ENCODE measurements at places on chromosomes 16 and 17. TPM values are rescaled to one million over a fixed set of nuclear protein-coding genes. Genes with fewer than 3 reads are reported as not detected.

Gene NDRG4
- total RNA-seq: 4.1 TPM

- no peak for DNase-seq
These were observed 3.2 kb downstream of the DEXI start for GRCh38 chr16:10938796-10939648.

GRCh38 chr17:80471922-80472321 lies 4.5 kb downstream of the NPTX1 start:
- no peak for DNase-seq

- DNase-seq: no peak
These were observed 32.8 kb downstream of the DHX38 start for GRCh38 chr16:72126429-72126765.

DNA sequence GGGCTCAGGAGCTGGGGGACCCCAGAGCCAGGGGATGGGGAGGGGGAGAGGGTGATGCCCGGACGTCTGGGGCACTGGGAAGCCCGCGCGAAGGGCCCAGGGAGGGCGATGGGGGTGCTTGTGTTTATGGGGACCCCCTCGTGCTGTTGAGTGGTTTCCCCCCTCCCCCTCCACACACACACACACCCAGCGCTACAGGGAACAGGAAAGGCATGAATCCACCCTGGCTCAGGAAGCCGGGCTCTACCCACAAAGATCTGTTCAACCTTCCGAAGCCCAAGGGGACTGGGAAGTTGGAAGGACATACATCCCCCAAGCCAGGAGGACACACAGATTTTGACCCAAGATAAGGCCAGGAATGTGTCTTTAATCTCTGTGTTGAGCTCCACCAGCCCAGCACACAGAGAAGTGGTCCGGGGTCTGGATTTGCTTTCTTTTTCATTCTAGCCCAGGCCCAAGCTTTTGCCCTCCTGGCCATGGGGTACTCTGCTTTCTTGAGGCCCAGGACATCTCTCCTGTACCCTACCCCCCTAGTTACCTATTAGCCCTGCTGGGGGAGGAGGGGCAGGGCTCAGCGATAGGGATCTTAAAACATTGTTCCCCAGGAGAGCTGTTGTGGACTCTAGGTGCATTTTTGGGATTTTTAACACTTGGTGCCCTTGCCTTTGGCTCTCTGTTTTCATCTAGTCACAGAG lies 1.2 kb downstream of the UBALD2 start:
- DNase-seq: no peak

GRCh38 chr17:19579867-19580565 lies 46.4 kb downstream of the SLC47A1 start:
- DNase-seq: peak; percentile 30

DNA sequence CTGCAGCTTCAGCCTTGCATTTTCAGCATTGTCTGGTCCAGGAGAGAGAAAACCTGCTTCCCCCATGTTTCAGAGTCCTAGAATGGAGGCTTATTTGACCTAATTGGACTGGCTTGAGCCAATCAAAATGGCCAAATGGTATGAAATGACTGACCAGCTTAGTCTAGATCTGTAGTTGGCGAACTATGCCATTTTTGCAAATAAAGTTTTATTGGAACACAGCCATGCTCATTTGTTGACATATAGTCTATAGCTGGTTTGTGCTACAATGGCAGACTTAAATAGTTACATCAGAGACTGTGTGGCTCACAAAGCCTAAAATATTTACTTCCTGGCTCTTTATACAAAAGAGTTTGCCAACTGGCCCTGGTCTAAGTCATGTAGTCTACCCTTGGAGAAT lies 180.8 kb downstream of the HS3ST3B1 start:
- DNase-seq: no peak

DNA sequence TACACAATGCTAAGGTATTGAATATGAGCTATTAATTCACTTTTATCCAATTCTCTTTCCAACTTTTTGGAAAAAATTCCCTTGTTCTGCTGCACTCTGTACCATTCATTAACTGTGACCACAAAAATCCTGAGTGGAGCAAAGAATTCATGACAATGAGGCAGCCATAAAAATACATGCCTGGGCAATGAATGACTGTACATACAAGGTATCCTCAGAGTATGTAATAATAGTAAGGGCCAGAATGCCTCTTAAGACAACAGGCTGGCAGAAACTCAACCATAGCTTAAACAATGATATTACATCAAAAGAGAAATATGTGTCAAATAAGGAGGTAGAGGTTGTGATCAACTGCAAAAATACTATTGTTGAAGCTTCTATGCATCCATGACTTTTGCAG lies 74.7 kb upstream of the CA10 start:
- DNase-seq: no peak

Gene GPR142
- total RNA-seq: not detected

DNA sequence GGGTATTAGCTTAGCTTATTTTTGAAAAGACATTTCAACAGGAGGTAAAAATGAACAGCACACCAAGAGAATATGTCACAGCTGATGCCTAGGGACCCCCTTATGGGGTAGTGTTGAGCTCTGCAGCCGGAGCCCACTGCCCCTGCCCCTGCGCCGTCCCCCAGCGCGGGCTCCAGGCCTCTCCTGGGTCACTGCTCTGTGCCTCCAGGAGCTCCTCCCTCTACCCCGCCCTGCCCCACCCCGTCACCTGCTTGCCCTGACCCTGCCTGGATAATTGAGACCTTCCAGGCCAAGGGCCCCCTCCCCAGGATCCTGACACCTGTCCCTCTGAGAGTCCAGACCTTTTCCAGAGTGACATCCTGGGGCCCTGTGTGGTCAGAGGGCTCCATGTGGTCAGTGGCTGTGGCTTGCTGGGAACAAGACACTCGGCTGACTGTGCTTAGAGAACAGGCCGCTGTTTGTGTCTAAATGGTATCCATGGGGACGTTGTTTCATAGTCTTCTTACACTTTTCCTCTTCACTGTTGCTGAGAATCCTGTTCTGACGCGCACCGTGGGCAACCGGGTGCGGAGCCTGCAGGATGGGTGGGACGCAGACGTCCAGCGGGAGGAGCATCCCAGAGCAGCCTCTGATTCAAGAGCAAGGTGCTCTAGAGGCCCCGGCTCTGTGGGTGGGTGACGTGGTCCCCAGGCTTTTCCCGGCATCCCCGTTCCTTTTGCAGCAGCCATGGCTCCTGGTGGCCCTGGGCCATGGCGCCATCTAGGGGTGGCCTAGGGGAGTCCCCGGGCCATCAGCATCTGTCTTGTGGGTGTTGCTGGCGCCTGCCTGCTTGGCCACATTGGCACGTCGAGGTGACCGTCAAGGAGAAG lies 20.0 kb upstream of the WFIKKN1 start:
- DNase-seq: peak; percentile 56

Gene ACE
- total RNA-seq: 18.2 TPM

DNA sequence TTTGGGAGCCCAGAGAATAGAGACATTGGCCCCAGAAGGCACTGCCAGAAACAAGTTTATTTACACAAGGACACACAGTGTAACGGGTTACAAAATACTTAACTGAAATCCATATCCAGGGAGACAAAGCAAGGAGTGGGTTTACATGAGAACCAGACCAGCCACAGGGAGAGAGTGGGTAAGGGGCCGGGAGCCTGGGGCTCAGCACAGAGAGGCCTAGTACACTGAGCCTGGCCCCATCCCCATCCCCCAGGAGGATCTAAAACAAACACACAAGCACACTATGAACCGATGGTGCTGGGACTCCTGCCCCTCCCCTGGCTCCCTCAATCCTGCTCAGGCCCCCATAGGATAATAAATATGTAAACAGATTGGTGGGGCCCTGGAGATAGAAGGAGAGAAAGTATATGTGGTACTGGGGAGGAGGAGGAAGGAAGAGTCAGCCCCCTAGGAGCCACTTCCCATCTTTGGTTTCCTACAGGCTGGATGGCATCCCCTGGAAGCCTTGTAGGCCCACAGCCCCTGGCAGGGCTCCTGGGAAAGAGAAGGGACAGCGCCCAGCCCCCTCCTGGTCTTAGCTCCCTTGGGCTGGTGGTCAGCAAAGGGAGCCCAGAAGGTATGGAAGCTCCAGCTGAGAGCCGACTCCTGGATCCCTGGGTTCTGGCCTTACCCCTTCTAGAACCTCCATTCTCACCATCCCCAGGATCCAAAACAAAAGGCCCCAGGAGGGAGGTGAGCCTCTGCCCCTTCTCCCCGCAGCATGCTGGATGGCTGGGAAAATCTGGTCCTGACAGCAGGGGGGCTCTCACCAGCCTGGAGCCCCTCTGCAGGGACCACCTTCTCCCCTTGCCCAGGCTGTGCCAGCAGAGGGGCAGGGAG lies 6.4 kb downstream of the G6PC3 start:
- no peak for DNase-seq

DNA sequence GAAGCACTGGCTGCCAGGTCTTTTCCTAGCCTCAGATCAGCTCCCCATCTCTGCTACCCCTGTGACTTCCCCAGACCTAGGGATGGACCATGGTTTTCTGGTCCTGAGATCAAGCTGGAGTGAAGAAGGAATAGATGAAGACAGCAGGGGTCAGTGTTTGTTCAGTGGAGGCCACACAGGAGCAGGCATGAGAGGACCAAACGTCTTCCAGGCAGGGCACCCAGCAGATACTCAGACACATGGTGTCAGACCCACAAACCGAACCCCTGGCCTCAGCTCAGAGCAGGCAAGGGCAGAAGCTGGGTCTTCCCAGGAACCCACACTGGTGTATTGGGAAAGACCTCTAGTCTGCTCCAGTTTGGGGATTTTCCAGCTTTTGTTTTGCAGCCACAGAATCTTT lies 189.7 kb downstream of the IRX5 start:
- no peak for DNase-seq

Data from activated naive CD8-positive, alpha-beta T cell treated with anti-CD3 and anti-CD28 coated beads, Interleukin-2, amount 10 ng/mL, durations not matched to agents 7 days and 5 days (primary cell).